Activated CD4-positive, alpha-beta T cell treated with anti-CD3 and anti-CD28 coated beads, Interleukin-2, amount 50 U/mL, for 48 hours (primary cell): ENCODE measurements at places on chromosomes 4 and X.

DNA sequence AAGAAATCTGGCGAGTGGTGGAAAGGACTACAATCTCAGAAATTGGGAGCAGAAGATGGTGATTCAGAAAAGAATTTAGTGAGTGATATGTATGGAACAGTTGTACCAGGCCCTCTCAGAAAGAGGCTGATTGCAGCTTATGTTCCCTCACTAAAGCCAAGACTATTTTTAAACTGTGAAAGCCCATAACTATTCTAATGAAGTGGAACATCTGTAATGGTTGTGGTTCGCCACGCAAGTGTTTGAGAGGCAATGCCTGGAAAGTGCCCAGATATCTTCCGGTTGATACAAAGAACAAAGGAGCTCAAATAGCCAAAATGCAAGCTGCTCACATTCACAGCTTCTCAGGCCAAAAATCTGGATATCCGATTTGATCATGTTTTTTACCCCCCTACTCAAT, 1250.7 kb downstream of the RAPGEF2 start:
- no peak for DNase-seq

- DNase-seq = no peak
Observed at GRCh38 chr4:138178566-138178965, 63.6 kb downstream of the SLC7A11 start.

DNA sequence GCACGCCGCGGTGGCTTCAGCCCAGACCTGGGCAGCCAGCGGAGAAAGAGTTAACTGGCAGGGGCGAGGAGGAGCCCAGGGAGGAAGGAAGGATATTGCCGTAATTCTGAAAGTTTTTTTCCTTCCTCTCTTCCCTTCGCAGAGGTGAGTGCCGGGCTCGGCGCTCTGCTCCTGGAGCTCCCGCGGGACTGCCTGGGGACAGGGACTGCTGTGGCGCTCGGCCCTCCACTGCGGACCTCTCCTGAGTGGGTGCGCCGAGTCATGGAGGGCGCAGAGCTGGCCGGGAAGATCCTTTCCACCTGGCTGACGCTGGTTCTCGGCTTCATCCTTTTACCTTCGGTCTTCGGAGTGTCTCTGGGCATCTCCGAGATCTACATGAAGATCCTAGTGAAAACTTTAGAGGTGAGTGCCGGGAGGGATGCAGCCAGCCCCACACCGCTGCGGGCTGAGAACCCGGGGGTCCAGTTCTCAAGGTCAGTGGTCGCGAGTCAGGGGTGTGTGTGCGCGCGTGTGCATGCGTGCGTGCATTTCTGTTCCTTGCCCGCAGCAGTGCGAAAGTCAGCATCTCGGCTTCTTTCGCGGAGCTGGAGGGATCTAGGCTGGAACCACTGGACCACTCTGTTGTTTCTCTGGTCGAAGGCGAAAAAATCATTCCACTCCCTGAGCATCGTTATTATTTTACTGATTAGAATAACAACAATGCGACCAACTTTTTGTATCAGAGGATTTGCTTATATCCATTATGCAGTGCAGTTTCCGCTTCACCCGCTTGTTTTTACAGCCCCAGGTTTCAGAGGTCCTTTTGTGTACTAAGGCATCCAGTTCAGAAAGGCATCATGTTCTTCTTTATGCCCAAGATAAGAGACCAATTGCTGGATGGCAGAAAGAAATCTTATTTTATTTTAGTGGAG, 709 bp downstream of the GPAT3 start:
- no peak for DNase-seq

GRCh38 chr4:12146339-12146738, 717.6 kb upstream of the HS3ST1 start:
- DNase-seq = no peak

- DNase-seq = no peak
Observed at GRCh38 chr4:82954212-82954611, 53.7 kb downstream of the THAP9 start.

DNA sequence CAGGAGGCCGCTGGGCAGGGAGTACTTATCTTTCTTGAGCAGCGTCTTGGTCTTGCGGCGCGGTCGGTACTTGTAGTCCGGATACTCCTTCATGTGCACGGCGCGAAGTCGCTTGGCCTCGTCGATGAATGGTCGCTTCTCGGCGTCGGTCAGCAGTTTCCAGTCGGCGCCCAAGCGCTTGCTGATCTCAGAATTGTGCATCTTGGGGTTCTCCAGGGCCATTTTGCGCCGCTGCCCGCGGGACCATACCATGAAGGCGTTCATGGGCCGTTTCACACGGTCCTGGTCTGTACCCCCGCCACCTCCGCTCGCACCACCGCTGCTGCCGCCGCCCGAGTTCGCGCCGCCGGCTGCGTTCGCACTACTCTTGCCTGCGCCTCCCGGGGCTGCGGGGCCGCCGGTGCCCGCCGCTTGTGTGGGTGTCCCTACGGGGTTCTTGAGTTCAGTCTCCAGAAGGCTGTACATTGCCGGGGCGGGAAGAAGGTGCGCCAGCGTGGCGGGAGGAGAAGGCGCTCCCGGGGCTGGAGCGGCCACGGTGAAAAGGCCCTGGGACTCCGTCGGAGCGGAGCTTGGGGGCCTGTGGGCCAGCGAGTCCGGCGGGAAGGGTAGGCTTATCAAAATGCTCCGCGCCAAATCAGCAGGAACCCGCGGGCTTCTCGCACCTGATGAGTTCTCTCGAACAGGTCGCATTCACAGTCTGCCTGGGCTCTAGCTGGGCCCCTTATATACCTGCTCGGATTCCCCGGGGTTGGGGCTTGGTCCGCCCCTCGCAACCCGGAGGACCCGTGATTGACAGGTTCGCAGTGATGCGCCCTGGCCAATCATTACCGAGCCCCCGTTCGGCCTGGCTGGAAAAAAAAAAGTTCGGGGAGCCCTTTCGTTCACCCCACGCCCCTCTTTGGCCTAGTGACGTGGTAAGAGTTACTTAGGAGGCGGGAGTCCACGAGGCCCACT, at the start of gene SOX3:
Gene SOX3, minus strand, starts transcription at position 699 of the 954 bp plus-strand sequence. Its CDS starts 9 bp downstream, at position 690.
- DNase-seq = no peak

- no peak for DNase-seq
Observed at GRCh38 chr4:148955564-148956297, 513.5 kb upstream of the NR3C2 start.

DNA sequence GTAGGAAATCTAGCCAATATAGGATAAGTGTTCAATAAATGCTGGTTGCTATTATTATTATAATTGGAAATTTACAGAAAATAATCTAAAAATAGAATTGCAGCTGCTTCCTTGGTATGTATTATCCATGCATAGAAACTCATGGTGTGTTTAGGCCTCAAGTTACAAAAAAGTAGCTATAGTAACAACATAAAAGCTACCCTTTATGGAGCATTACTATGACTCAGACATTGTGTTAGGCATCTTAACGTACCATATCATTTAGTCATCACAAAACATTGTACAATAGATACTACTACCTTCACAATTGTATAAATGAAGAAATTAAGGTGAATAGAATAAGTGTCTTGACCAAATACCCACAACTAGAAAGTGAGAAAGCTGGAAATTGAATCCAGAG, 126.9 kb upstream of the NRK start:
- no peak for DNase-seq

DNA sequence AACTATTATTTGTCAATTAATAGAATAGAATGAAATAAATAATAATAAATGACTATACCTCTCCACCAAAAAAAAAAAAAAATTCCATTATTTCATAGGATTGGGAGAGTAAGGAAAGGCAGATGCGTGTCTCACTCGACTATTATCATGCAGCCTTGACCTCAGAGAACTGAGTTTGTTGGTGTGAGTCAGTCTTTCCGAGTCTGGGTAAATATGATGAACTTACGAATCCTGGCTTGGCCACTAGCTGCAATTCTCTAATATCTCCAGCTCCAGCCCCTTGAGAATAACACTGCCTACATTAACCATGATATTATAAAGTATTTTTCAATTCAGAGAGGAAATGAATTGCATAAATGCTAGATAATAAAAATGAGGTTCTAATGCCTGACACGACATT, 46.6 kb upstream of the DHX15 start:
- no peak for DNase-seq

DNA sequence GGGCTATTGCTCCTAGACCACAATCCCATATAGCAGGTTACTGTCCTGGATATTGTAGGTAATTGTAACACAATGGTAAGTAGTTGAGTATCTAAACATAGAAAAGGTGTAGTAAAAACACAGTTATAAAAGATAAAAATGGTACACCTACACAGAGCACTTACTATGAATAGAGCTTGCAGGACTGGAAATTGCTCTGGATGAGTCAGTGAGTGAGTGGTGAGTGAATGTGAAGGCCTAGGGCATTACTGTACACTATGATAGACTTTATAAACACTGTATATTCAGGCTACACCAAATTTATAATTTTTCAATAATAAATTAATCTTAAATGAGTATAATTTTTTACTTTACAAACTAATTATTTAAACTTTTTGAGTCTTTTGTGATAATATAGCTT, 425.7 kb downstream of the PABPC4L start:
- DNase-seq = no peak

DNA sequence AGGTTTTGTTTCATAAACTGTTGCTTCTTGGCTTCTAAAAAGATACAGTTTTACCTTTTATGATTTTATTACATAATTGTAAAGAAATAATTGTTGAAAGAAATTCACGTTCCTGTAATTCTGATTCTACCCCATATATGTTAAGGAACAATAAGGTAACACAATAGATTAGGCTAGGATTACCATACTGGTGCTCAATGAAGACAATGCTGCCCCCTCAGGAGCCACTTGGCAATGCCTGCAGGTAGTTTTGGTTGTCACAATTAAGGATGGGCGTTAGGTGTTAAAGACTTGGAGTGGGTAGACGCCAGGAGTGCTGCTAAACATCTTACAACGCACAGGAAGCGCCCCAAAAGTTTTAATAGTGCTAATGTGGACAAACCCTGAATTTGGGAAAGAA, 133.2 kb downstream of the NLGN4X start:
- no peak for DNase-seq

DNA sequence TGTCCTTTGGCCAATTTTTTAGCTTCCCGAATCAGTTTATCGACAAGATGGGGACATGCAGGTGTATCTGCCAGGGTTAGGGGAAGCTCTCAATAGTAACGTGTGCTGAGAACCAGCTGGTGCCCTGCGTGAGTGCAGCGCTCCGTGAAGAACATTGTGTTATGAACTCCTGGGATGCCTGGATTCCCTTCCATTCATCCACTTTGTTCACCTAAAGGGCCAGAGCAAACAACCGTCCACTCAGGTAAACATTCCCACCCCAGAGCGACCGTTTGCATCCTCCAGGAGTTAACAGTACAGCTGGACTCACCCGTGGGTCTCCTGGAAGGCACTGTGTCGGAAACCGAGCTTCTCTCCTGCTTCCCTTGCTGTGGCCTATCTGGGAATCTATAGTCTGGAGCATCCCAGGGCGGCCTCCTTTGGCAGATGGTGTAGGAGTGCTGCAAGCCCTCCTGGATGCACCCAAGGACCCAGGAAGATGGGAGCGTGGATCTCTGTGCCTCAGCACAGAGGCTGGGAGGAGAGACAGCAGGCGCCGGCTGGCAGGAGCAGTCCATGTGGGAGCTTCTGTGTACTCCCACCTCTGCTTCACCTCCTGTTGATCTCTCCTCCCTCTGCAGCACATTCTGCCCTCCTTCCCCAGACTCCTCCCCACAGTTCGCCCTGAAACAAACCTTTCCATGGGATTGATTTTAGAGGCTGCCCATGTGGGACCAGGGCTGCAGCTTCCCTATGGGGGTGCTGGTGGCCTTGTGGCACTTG, 62.7 kb downstream of the SHROOM2 start:
- no peak for DNase-seq

- DNase-seq = no peak
Observed at GRCh38 chr4:16652732-16653305, 245.6 kb downstream of the LDB2 start.

- DNase-seq = no peak
Observed at GRCh38 chrX:125293850-125294780, 25.6 kb upstream of the TEX13C start.

GRCh38 chr4:24559032-24559821, 25.1 kb downstream of the DHX15 start:
- no peak for DNase-seq

DNA sequence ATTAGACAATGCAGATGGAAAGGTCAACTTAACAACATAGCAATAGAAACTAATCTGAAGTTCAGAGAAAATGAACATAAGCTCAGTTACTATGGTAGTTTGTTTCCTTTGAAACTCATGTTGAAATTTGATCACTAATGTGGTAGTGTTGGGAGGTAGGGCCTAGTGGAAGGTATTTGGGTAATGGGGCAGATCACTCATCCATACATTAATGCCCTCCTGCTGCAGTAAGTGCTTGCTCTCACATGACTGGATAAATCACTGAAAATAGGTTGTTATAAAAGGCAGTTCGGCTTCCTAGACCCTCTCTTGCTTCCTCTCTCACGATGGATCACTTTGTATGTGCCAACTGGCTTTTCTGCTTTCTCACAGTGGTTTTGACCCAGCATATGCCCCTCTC, 567.4 kb upstream of the GALNT7 start:
- no peak for DNase-seq

DNA sequence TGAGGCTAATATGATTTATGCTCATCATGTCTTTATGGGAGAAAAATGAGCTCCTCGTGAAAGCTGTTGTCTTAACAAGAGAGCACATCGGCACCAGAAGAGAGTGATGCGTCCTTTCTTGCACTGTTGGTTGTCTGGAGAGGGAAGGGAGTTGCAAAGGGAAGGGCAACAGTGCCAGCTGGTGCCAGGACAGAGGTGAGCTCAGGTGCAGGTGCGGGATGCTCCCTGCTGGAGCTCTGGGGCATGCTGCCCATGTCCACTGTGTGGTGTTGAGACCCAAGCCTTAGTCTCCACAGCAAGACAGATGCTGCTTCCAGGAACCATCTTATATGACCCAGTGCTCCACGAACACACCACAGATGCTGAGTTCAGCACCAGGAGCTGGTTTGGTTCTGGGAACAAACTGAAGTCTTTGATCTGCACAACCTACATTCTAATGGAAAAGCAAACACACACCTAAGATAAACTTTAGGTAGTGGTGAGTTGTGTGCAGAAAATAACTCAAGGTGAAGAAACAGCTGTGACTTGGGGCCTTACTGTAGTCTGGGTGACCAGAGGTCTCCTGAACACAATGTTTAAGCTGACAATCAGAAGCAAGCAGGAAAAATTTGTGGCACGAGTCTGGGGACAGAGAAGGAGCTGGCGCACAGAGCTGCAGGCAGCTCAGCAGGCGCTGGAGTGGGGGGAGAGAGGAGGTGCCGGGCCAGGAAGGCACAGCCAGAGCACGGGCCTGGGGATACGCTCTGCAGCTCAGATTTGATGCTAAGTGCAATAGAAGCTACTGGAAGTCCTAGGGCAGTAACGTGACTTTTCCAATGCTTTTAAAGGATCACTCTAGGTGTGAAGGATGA, 73.2 kb downstream of the HAUS3 start:
- DNase-seq = no peak

- DNase-seq = no peak
Observed at GRCh38 chrX:115906276-115906675, 264.3 kb upstream of the AGTR2 start.
